ENCODE measurements at places on chromosomes 12 and 14.

DNA sequence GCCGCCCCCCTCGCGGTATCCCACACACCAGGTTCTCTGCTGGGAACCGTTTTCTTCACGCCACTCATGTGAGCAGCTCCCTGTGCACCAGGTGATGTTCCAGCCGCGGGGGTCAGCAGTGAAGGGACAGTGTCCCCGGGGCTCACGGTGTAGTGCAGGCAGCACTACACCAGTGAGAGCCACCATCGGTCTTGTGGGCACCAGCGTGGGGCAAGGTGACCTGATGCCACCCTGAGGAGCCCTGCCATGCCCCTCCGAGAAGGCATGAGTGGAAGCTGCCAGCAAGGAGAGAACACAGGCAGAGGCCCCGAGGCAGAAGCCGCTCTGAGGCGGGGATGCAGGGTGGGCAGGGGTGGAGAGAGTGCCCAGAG is 11.5 kb upstream of the FBRSL1 start:
- no peak for DNase-seq

GRCh38 chr14:35213143-35213788 is 78.9 kb upstream of the PSMA6 start:
- no peak for DNase-seq

DNA sequence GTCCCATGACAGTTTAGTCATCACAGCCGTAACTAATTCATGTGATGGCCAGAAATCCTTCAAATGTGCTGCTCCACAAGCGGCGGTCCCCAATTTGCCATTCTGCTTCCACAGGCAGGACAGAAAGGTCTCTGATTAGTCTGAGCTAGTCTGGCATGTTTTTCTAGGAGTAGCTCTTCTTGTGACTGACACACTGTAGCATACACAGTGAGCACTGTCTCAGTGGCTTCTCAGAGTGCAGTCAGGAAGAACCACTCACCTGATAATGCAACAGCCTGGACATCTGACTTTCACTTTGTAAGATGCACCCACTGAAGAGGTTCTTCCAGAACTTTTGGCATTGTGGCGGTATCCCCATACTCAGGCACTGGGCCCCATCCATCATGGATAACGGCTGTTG is 1266.2 kb downstream of the TMEM121 start:
- DNase-seq: no peak

DNA sequence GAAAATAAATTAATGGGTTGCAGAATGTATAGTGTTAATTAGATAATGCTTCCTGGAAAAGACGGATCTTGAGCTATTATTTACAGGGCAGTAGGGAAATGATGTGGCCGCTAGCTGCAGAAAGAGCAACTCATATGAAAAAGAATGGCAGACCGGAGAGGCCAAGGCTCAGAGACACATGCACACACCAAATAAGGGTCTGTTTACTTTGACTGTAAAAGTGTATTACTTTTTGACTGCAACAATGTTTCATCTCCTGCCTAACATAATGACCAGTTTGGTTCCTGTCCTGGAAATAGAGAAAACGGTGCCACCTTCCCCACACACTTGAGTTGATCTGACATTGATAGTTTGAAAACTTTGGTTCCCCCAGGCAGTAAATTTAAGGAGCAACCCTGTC is 290.9 kb downstream of the CACNA1C start:
- DNase-seq: no peak

- no peak for DNase-seq
Measured at GRCh38 chr12:67916266-67916970, 72.8 kb upstream of the IFNG-AS1 start.

- DNase-seq: peak; percentile 73
Measured at GRCh38 chr14:100524933-100525243, 62.3 kb downstream of the BEGAIN start.

- DNase-seq: no peak
Measured at GRCh38 chr14:82655770-82656169, 1122.1 kb upstream of the SEL1L start.

DNA sequence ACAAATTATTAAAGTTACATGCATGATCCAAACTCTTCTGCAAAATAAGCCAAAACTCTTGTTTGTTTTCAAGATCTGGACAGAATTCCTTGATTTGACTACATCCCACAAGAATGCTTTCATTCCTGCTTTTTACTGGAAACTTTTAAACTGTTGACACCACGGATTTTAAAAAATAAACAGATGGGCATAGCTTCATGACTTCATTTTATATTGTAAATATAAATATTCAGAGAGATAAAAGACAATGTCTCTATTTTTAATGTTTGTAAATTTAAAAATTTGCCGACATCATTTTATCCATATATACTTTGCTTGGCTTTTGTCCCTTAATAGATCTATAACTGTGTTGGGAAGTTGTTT is 134.3 kb upstream of the DCN start:
- DNase-seq: no peak

DNA sequence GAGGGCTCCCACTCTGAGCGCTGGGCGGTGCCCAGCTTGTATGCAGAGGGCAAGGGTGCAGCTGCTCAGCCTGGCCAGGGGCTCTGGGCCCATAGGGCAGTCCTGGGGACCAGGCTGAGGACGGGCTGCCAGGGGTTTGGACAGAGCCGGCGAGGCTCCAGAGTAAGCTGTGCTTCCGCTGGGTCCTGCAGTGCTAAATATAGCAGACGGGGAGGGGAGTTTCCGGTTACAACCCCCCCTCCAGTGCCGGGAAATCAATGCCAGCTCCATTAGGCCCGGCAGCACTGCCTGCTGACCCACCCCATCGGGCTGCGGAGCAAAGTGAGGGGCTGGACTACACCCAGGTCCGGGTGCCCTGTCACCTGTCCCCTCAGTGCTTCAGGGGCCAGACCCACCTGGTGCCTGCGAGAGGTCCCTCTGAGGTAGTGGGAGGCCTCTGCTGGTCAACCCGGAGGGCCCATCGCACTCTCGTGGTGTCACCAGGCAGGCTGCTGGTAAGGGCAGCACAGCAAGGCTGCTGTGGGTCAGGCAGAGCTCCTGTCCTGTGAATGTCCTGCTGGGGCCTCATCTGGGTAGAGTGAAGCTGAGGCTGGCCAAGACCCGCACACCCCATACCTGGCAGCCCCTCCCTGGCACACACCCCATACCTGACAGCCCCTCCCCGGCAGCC is 2.6 kb upstream of the JAG2 start:
- no peak for DNase-seq
